ENCODE measurements at places on chromosomes 13 and 19.
A peak's percentile ranks its signal among the peaks of the same experiment; 100 is the strongest.

DNA sequence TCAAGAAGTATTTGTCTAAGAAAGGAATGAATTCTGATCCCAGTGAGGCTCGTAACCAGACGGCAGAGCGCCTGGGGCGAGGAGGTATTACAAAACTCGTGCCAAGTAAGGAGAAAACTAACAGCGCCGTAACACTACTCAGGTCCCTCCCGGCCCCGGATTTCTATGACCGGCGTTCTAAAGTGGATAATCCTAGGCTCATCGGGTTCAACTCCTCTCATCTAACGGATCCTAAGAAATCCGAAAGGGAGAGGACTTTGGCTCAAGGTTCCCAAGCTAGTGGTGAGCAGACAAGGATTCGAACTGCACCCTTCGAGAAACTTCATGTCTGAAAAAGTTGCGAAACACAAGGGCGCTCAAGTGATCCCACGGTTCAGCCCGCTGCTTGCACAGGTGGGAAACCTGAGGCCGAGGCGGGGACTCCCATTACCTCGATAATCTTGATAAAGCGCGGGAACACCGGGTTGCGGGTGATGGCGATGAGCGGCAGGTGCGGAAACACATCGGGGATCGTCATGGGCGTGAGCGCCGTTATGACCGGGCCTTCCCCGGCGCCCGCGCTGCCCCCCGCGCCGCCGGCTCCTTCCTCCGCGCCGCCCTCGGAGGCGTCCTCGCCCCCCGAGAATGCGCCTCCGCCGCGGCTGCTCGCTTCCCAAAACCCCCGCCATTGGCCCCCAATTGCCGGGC is 529 bp downstream of the LONP1 start:
- no peak for DNase-seq

DNA sequence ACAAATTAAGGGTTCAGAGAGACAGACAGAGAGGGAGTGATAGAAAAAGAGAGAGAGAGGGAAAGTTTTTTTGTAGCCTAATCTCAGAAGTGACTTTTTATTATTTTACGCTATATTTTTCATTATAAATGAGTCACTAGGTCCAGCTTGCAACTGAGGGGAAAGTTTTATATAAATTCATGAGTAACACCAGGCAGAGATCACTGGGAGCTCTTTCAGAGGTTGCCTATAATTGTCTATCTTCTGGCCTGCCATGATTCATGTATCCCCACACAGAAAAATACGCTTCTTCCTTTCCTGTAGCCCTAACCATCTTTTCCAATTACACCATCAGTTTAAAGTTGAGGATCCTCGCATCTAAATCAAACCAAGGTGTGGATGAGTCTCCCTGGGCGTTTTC is 467.9 kb downstream of the SLITRK1 start:
- no peak for DNase-seq

DNA sequence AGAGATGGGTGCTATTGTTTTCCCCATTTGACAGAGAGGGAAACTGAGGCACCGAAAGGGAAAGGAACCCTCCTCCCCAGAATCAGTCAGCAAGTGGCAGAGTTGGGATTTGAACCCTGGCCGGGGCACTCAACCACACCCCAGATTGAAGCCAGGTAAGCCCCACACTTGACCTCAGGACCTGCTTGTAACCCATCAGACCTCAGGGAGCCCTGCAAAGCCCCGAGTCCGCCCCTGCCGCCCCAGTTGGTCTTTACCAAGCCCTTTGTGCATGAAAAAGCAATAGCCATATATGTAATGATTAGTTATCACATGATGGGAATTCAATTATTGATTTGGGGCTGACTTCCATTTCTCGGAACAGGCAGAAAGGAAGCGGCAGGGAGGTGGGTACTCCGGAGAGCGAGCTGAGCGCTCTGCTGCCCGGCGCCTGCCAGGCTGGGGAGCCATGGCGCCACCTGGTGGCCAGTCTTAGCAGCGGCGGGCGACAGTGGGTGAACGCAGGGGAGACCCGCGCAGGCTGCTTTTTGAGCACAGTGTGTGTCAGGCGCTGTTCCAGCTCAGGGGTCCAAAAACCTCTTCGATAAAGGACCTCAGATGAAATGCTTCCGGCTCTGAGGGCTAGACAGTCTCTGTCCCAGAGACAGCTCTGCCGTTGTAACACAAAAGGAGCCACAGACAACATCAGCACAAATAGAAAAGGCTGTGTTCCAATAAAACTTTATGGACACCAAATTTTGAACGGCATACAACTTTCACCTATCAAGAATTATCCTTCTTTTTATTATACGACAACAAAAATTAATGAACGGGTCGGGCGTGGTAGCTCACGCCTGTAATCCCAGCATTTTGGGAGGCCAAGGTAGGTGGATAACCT is 82.9 kb upstream of the CACNA1A start:
- DNase-seq, result peak; percentile 72

DNA sequence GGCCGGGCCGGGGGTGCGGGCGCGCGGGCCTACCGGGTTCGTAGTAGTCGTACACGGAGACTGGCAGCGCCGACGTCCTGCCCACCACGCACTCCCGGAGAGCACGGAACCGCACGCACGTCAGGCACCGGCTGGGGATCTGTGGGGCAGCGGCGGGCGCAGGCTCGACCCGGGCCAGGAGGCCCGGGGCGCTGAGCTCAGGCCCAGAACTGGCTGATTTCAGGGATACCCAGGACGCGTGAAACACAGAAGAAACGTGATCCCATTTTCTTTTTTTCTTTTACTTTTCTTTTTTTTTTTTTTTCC is 9.0 kb downstream of the F2RL3 start:
- no peak for DNase-seq

GRCh38 chr13:44104969-44105368 is 225.3 kb downstream of the LACC1 start:
- DNase-seq, result no peak

DNA sequence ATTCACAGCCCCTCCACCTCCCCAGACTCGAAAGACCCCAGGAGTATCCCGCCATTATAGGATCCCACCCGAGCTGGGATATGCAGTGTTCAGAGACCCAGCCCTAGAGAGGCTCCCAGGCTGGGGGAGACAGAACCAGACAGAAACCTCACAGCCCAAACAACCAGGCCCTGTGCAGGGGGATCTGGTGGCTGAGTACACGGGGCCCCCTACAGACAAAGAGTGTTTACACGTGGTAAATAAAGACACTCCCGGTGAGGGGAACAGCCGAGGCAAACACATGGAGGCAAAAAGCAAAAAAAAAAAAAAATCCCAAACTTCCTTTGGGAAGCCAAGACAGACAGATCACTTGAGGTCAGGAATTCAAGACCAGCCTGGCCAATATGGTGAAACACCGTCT is 25.1 kb downstream of the TINCR start:
- DNase-seq, result no peak

DNA sequence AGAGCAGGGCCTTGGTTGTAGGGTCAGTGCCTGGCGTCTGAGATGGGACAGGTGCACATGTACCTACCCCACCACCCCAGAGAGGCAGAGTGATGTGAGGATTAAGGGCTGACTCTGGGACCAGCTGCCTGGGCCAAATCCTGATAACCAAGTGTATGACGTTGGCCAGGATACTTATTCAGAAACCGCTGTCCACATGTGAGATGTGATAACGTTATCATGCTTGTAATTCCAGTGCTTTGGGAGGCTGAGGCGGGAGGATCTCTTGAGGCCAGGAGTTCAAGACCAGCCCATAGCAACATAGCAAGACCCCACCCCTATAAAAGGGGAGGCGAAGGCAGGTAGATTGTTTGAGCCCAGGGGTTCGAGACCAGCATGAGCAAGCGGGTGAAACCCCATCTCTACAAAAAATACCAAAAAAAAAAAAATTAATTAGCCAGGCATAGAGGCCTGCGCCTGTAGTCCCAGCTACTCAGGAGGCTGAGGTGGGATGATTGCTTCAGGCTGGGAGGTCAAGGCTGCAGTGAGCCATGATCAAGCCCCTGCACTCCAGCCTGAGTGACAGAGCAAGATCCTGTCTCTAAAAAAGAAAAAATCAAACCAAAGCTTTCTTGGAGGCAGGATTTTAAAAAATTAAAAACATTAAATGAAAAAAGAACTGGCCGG is 10.0 kb downstream of the ADGRE5 start:
- no peak for DNase-seq

DNA sequence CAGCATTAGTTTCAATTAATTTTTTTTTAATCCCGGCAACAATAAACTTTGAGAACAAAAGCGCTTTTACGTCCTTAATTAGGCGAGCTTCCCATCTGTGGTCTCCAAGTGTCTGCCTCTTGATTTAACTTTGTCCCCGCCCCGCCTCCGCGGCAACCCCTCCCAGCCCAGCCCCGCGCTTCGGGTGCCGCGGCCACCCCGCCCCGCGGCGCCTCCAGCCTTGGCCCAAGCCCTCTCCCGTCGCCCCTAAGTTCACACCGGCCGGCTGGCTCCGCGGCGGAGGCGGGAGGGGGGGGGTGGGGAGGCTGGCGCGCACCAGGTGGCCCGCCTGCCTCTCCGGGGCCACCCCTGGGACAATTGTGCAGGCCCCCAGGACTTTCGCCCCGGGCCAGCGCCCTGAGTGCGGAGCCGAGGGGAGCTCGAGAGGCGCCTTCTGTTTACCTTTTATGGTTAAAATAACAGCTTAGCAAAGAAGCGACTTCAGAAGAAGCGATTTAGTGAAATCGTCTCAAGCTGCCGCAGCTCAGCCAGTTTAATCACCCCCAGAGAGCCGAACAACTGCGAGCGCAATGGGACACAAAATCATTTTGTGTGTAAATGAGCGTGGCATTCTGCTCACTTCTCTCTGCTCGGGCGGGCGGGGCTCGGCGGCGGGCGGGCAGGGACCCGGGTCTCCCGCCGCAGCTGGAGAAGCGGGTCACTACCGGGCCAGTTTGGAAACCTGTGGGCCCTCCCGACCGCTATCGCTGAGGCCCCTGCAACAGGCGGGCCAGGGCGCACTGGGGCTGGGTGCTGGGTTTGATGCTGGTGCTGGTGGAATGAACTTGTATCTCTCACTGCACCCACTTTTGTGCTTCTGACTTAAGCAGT is 1.4 kb downstream of the KCTD15 start:
- DNase-seq, result no peak

DNA sequence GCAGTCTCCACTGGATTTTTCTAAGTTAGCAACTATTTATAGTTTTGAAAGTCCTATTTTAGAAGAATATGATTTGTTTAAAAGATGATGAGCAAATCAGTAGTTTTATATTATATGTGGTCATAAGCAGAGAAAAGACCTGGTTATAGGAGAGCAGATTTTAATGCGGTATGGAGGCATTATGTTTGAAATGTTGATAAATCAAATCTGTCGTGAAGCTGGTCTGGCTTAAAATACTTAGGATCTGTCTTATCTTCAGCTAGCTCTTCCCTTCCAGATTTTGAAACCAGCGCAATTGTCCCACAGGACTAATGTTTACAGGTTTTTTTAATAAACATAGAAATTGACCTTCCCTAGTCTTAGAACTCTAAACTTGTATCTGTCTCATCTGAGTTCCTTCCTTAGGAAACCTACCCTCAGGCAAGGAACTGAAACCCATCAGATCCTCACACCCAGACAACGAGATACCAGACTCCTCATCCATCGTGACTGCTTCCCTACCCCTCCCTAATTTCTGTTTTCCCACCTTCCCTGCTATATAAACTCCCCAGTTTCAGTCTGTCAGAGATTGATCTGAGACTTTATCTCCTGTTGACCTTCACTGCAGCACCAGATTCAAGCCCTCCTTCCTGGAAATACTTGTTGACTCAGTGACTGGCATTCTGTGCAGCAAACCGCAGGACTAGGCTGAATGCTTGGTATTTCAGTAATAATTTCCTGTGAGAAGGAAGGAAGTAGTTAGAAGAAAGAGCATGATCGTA is 37.8 kb upstream of the CXCL17 start:
- DNase-seq, result no peak

DNA sequence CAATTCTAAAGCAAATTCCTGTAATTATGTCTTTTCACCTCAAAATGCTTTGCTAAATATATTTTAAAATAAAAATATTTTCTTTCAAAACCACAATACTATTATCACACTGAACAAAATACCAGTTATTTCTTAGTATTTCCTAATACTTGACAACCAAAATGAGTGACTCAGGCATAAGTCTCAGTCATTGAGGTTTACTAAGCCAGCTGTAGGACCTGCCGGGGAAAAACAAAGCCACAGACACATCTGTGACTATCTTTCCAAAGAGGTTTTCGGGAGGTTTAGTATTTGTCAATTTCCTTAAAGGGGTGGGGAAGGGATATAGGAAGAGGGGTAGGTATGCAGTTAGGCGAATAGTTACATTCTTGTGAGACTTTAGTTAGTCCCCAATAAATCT is 3.2 kb upstream of the ZNF235 start:
- no peak for DNase-seq

GRCh38 chr19:17718947-17719711 is at the start of gene MAP1S:
Gene MAP1S (plus strand): TSS chr19:17719480. CDS start chr19:17719503, 23 bp downstream.
- DNase-seq, result peak; percentile 52

DNA sequence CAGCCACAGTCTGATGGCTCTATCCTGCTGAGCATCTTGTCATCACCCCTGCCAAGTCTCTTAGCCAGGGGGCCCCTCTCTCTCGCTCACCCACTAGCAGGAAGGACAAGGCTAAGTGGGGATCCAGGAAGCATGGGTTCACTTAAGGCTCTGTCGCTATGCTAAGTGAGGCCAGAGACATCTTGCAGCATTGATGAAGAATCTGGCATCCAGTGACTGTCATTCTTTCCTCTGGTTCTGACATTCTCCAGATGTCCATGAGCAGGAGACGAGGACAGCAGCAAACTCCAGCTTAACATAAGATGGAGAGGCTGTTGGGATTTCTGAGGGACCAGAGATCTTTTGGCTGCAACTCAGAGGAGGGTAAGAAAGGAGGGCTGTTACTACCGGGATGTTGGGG is 230.2 kb downstream of the TSHZ3 start:
- no peak for DNase-seq

DNA sequence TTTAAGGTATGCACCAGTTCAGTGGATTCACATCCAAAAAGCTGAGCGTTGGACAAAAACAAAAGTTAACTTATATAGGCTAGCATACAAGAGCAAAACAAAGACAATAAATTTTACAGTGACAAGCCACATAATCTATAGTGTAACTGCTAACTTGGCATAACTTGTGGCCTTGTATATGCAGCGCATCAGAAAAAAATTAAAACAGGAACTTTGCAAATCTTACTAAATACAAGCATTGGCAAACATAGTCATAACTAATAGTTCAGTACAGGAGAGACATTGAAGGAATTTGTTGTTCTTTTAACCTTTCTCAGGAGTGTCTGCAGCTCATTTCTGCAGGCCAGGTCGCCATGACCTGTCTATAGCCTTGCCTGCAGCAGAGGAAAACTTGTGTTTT is 54.6 kb downstream of the OR10H4 start:
- DNase-seq, result no peak

GRCh38 chr13:101065329-101065728 is 351.0 kb downstream of the NALCN start:
- no peak for DNase-seq

- DNase-seq, result no peak
These were observed 13.1 kb downstream of the EPS15L1 start for GRCh38 chr19:16458391-16459341.

GRCh38 chr19:48836089-48837017 is at the start of gene HSD17B14:
Gene HSD17B14 (minus strand): TSS chr19:48836491. CDS start chr19:48836411, 80 bp downstream.
- no peak for DNase-seq

GRCh38 chr19:15419413-15420025 is 731 bp upstream of the AKAP8L start:
- DNase-seq, result no peak

DNA sequence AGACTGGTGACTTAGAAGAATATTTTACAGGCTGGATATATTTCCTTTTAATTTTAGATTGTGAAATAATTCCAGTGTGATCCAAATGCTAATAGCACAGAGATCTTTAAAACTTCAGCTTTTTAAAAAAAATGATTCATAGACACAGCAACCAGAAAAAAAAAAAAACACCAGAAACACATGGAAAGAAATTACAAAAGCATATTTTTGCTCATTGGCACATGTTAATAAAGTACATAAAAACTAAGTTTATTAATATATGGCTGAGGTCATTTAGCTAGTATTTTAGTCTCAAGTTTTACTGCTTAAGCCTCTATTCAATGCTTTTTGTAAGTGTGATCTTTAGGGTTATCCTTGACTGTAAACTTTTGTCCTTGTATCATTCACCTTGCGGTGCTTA is 577 bp downstream of the MYO16 start:
- no peak for DNase-seq

All from CD4-positive, alpha-beta T cell treated with Interleukin-15 for 1 hour (primary cell).